Fibroblast of skin of right quadriceps (primary cell): ENCODE measurements at places on chromosomes 6 and 20.

GRCh38 chr6:153858529-153858928 lies 180.5 kb upstream of the OPRM1 start:
- no peak for DNase-seq

DNA sequence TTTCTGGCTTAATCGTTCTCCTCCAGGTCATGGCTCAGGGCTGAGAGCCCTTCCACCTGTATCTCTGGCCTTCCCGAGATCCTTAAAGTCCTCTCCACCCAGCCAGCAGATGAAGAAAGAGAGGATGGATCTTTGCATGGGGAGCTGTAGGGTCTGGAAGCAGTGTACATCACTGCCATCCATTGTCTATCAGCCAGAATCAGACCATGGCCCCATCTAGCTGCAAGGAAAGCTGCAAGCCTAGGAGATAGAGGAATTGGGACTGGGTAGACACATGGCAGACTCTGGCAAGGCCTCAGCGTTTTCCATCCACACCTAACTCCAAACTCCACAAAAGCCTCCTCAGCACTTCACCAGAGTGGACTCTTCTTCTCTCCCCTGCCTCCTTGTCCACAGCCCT lies 113.8 kb upstream of the MAFB start:
- DNase-seq = no peak

- no peak for DNase-seq
Observed at GRCh38 chr6:41164551-41165120, 1.7 kb upstream of the TREM2 start.

- DNase-seq = no peak
Observed at GRCh38 chr20:434221-434620, 26.1 kb downstream of the RBCK1 start.

DNA sequence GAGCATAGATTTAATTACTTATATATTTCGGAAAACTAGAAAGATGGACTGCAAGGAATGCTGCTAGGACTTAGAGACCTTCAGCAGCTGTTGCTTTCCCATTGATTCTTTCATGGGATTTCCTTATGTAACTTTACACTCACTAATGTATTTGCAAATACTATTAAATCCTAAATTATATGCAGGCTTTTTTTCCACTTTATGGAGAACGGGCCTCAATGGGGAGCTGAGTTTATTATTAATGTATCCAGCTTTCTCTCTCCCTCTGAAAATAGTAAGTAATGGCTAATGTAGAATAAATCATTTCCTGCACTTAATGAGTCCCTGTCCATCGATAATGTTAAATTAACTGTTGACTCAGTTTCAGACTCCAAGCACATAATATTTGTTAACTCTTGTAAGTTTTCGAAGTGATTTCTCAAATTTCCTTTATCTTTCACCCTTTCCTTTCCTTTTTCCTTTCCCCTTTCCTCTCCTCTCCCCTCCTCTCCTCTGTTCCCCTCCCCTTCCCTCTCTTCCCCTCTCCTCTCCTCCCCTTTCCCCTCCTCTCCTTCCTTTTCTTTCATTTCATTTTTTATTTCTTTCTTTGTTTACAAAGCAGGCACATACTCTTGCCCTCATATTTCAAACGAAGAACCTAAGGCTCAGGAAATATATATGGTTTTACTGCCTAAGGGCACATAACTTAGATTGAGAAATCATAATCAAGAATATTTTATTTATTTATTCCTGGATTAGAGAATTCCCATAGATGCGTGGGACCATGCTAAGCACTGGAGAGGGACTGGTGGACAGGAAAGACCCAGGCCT lies 503.6 kb downstream of the MMUT start:
- no peak for DNase-seq

- DNase-seq = no peak
Observed at GRCh38 chr6:139099984-139100383, 34.9 kb upstream of the HECA start.

- no peak for DNase-seq
Observed at GRCh38 chr6:48747471-48747870, 636.5 kb upstream of the PTCHD4 start.

DNA sequence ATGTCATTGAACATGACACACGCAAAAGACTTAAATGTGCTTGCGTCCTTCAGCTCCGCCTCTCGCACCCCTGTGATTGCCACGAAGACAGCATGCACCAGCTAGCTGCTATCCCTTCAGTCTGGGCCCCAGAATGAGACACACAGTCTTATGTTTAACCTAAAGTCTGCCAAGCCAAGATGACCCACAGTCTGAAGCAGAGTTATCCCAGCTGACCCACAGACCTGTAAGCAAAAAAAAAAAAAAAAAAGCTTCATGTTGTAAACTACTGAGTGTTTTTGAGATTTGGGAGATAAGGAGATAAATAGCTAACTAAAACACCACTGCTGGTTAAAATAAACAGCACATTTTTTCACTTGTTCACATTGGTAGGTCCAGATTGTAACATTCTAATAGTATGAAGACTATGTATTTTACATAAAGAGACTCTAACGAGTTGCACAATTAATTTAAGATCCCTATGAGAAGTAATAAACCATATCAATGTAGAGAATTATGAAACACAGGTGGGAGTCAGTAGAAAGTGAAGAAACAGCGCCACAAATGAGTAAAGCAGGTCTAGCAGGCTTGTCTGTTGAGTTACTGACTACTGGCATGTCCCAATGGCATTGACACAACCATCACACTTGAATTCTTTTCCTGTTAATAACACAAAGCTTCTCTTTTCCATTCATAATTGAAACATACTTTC lies 47.4 kb upstream of the CCDC28A start:
- no peak for DNase-seq

DNA sequence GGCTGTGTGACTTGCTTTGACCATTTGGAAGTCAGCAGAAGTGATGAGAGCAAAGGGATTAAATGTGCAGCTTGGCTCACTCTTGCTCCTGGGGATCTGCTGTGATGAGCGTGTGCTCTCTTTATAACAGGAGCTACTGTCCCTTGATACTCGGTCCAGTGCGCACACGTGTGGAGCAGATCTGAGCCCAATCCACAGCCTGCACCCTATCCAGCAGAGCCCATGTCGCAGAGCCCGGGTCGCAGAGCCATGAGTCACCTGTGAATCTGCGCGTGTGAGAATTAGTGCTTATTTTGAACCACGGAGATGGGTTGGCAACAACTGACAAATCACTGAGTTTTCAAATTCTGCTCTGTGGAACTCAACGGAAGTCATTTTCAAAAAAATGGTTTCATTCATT lies 291.0 kb upstream of the SULF2 start:
- no peak for DNase-seq

- DNase-seq = peak; percentile 97
Observed at GRCh38 chr6:37168811-37169495, 999 bp upstream of the PIM1 start.

GRCh38 chr6:39493174-39493573 lies 170.7 kb upstream of the KCNK16 start:
- DNase-seq = peak; percentile 74

GRCh38 chr20:46406986-46407670 lies 713 bp upstream of the ELMO2 start:
- no peak for DNase-seq

GRCh38 chr6:104428184-104428583 lies 431.5 kb downstream of the HACE1 start:
- DNase-seq = no peak

DNA sequence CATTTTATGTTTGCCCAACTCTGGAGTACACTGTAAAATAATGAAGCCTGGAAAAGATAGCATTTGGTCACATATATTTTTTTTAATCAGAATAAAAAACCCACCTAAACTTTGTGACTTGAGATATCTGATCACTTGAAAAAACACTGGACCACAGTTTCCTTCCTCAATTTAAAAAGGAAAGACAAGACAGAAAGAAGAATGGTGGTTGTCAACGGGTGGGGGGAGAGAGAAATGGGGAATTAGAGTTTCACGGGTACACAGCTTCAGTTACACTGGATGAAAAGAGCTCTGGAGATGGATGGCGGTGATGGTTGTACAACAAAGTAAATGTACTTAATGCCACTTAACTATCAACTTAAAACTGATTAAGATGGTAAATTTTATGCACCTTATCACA lies 14.7 kb upstream of the DST start:
- DNase-seq = no peak

- peak; percentile 20 for DNase-seq
Observed at GRCh38 chr6:117352466-117353081, 73.2 kb downstream of the ROS1 start.
